ENCODE measurements at places on chromosomes 3 and 15.

DNA sequence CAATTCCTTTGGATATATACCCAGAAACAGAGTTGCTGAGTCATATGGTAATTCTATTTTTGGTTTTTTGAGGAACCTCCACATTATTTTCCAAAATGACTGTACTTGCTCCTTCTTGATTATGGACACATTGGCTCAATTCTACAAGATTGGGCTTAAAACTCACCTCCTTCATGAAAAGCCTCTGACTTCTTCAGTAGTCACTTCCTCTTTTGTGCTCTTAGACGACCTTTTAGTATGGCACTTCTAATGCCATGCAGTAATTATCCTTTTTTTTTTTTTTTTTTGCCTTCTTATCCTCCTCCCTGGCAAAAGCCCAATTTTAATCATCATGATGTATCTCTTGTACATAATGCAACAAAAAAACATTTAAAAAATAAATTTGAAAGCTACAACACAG lies 33.0 kb upstream of the ABHD17C start:
- DNase-seq: no peak

- DNase-seq: no peak
These were observed 99.5 kb upstream of the KCNMB2 start for GRCh38 chr3:178436773-178437172.

GRCh38 chr15:48703544-48703943 lies 58.0 kb upstream of the FBN1 start:
- DNase-seq: no peak

DNA sequence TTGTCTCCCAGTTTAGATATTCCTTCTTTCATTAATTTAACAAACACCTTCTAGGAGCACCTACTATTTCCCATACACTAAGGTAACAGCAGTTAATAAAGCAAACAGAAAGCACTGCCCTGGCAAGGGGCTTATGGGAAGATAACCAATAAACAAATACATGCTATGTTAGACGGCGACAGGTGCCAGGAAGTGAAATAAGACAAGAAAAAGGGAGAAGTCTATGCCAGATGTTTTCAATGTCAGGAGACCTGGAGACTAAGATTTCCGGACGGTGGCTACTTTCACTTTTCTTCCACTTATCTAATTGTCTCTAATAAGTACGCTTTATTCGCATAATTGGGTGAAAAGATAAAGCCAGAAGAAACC lies 32.5 kb upstream of the ZNF445 start:
- no peak for DNase-seq

Measured in T-cell (primary cell).